ENCODE measurements at places on chromosomes 5 and 9.

DNA sequence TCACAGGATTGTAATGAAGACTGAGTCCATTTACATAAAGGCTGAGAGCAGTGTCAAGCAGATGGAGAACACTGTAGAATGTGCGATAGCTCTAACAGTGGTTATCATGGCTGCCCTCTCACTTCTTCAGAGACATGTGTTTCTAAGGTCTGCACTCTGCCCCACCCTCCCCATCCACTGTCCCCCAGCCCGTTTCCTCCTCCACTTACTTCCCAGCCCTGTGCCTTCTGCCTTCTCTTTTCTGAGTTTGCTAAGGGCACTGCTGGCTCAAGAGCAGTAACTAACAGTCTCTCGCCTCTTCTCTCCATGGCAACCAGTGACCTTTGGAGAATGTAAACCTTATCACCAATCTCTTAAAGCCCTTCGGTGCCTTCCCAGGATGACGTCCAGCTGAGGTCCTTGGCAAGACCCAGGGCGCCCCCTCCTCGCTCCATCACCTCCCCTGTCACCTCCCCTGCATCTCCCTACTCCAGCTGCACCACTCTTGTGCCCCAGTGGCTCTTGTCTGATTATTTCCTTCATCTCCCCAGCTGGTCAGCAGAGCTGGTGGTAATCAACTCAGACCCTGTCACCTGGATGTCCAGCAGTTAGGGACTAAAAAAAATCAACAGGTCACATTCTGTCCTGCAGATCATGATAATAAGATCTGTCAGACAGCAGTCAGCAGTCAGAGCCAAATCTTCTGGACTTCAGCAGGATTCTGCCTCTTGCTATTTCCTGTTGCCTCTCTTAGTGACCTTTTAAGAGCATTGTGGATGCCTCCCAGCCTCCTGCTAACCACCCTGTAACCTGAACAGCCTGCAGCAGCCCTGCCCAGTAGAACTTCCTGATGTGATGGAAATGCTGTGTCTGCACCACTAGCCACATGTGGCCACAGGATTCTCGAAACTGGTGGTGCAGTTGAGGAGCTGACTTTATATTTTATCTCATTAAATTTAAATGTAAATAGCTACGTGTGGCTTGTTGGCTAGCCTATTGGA, 9.0 kb downstream of the FXN start:
- no peak for DNase-seq

DNA sequence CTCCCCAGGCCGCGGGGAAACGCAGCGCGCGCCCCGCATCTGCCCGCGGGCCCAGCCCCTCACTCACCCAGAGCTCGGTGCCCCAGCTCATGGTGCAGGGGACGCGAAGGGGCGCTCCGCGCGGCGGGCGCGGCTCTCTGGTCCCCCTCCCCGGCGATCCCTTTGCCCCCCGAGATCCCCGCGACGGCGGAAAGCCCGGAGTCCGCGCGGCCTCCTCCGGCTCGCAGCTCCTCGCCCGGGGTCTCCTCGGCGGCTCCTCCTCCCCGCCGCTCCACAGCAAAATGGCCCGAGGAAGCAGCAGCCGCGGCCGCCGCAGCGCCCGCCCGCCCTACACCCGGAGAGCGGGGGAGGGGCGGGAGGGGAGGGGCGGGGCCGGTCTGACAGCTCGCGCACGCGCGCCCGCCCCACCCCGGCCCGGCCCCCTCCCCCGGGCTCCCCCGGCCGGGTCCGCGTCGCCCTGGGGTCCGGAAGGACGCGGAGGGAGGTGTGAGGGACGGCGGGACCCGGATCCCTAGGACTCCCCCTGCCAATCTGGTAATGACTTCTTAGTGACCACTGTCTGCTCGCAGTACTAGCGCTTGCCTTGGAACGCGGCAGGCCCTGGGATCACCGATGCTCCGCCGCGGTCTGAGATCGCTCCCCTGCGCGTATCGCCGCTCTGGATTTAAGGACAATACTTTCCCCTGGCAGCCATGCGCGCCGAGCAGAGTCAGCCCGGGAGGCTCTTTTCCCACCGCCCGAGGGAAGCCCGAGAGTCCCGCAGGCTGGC, at the start of gene FNBP1:
Gene FNBP1 (minus strand): TSS at position 305 of the 769 bp plus-strand sequence. CDS start 214 bp downstream, at position 91.
- peak; percentile 83 for DNase-seq

GRCh38 chr5:166708291-166708690, 1583.2 kb upstream of the WWC1 start:
- no peak for DNase-seq

DNA sequence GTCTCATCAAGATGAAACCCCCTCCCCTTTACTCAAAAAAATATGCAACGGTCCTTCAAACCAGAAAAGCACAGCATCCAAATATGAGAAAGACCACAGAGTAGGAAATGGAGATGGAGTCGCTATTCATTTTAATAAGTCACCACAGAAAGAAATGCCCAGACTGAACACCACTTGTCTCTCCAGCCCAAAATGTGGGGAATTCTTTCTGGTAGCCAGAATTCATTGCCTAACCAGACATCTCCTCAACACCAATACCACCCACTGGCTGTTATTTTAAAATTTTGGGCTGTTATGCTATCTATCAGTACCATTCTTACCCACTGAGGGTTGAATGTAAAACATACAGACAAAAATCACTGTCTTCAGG, 100.1 kb downstream of the SUSD1 start:
- no peak for DNase-seq

GRCh38 chr9:27394826-27395201, 97.9 kb upstream of the EQTN start:
- DNase-seq = no peak

DNA sequence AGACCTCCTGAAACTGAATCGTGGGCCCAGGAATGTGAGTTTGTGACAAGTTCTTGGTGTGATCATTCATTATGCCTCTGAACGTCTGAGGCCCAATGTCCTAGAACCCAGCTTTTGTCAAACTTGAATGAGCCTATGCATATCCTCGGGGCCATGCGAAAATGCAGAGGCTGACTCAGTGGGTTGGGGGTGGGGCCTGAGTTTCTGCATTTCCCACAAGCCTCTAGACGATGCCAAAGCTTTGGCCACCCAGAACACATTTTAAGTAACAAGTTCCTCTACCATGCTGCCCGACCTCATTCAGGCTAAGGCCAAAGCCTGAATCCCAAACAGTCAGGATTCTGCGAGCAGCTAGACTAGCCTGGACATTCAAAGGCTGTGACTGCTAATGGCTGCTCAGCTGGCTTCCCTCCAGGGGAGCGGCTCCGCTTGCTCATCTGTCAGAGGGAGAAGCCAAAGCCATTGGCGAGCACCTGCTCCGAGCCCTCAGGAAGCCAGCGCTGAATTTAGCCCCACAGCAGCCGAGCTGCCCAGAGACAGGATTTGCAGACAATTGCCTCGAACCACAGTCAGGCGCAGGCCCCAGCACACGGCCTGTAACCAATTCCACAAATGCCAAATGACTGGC, 177.5 kb downstream of the ZDHHC21 start:
- DNase-seq = no peak

GRCh38 chr9:80792726-80793125, 896.6 kb downstream of the TLE1 start:
- no peak for DNase-seq

DNA sequence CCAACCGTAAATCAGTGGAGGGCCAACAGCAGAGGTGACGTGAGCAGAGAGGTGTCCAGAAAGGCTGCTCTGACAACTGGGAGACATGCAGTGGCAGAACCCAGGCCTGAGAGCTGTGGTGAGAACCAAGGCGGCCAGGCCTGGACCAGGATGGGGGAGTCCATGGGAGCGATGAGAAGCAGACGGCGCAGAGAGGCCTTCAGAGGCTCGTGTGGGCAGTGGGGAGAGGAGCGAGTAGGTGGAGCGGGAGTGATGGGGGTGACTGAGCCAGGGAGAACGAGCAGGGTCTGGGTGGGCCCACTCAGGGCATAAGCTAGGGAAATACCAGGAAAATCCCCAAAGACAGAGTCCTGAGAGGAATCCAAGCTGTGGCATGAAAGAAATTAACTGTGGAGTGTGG, 7.9 kb upstream of the IL3 start:
- no peak for DNase-seq

DNA sequence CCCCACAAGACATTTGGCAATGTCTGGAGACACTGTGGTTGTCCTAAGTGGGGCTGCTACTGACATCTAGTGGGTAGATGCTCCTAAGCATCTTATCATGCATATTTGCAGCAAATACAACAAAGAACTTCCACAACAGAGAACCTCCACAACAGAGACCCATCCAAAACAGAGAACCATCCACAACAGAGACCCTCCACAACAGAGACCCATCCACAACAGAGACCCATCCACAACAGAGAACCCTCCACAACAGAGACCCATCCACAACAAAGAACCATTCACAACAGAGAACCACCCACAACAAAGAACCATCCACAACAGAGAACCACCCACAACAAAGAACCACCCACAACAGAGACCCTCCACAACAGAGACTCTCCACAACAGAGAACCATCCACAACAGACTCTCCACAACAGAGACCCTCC, 32.8 kb downstream of the ARPC5L start:
- DNase-seq = no peak

DNA sequence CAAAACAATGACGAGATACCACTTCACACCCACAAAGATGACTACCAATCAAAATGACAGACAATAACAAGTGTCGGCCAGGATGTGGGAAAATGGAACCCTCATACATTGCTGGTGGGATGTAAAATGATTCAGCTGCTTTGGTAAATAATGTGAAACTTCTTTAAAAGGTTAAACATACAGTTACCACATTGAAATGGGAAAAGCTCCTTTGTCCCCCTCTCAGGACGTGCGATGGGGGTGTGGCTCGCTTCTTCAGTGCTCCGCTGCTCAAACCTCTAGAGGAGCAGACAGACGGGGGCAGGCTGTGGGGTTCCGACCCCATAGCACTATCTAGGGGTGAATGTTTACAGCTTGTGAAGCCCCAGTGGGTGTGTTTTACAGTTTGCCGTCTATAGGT, 8.0 kb upstream of the PLPP6 start:
- DNase-seq = no peak

GRCh38 chr9:9061627-9062026, 1262.0 kb upstream of the DMAC1 start:
- no peak for DNase-seq

DNA sequence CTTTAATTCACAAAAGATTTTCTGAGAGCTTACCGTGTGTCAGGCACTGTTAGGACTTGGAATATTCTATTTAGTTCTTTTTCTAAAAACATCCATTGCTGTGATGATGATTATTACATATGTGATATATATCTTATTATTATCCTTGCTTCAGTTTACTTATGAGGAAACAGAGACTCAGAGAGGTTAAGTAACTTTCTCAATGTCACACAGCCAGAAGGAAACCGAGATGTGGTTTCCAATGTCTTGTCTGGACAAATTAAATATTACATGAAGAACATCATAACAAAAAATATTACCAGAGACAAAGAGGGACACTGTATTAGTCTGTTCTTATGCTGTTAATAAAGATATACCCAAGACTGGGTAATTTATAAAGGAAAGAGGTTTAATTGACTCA, 125.5 kb upstream of the DAP start:
- DNase-seq = no peak

DNA sequence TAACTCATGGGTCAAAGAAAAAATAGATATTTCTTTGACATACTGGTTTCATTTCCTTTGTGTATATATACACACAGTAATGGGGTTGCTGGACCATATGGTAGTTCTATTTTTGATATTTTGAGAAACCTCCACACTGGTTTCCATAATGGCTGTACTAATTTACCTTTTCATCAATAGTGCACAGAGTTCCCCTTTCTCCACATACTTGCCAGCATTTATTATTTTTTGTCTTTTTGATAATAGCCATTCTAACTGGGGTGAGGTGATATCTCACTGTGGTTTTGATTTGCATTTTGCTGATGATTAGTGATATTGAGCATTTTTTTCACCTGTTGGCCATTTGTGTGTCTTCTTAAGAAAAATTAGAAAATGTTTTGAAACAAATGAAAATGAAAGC, 78.4 kb upstream of the CKMT2 start:
- no peak for DNase-seq

GRCh38 chr5:146025114-146025680, 80.2 kb downstream of the PLAC8L1 start:
- DNase-seq = no peak

DNA sequence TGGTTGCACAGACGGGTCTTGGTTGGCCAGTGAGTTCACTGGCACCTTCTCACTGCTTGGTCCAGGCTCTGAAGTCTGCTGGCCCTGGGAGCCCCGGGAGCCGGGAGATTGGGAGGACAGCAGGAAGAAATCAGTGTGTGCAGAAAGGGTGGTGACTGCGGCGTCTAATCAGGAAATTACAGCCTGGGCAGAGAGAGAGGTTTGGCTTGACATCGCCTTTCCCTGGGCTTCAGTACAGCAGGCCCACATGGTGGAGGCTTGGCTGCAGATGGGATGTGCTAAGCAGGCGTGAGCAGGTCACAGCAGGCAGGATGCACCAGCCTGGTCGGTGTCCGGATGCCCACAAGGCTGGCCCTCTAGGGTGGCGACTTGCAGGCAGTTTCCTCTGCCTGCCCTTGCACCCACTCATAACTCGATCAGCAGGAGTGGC, 17.2 kb downstream of the PITX1 start:
- DNase-seq = no peak

DNA sequence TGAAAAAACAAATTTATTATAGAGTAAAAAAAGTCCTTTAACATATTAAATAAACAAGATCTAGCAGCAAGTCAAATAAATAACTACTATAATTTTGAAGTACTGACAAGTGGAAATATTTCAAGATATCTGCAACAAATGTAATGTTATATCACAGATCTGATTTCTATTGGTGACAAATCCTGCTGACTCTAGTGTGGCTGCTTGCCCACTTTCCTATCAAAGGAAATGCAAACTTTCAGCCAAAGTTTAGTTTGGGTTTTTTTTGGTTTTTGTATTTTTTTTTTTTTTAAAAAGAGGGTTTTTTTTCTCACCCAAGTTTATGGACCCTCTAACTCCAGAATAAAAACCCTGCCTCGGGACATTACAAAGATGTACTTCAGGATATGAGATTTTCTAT, 12.9 kb downstream of the ADRA1B start:
- DNase-seq = no peak

DNA sequence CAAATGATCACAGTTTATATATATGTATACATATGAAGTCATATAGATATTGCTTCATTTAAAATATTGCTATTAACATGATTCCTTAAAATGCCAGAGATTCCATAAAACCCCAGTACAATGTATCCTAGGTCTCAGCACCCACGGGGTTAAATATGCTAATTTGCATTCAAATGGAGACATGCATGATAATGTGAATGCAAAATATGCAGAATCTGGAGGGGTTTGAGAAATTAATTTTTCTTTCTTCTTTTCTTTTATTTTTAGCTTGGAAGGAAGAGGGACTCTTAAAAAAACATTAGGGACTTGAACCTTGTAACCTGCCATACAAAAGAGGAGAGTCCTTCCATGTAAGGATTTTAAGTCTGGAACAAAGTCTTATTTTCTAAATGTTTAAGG, 211.9 kb downstream of the MEF2C start:
- DNase-seq = no peak

- no peak for DNase-seq
Measured at GRCh38 chr5:169301986-169302385, 1.0 kb upstream of the SLIT3 start.

DNA sequence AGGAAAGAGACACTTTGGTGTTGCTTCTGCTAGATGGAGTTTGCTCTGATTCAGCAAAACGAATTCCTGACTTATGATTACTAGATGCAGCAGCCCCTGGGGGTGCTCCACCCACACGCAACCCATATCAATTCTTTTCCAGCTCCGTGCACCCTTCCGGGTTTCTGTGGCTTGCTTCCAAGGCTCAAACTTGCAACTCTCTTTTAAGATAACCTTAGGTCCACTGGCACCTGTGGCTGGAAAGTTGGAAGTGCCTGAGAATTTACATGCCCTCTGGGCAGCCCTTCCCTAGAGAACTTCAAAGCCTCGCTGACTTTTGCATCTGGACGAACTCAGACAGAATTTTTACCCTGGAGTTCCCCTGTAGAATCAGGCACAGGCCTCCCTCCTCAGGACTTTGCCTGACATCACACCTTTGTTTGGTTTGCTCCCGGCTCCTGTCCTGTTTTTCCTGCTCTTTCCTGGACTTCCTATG, 224.9 kb downstream of the SNX18 start:
- DNase-seq = no peak

Measured in neuronal stem cell (in vitro differentiated cells).